MM.1S (cell line): ENCODE measurements at places on chromosomes 3 and 15.

GRCh38 chr3:132432639-132433038, 15.3 kb downstream of the DNAJC13 start:
- no peaks in the 10 kb centered on the region for H3K36me3 ChIP-seq
- no peak overlapping the region for H3K27ac ChIP-seq
- H3K4me1 ChIP-seq: no peaks in the 10 kb centered on the region
- no peak for DNase-seq

DNA sequence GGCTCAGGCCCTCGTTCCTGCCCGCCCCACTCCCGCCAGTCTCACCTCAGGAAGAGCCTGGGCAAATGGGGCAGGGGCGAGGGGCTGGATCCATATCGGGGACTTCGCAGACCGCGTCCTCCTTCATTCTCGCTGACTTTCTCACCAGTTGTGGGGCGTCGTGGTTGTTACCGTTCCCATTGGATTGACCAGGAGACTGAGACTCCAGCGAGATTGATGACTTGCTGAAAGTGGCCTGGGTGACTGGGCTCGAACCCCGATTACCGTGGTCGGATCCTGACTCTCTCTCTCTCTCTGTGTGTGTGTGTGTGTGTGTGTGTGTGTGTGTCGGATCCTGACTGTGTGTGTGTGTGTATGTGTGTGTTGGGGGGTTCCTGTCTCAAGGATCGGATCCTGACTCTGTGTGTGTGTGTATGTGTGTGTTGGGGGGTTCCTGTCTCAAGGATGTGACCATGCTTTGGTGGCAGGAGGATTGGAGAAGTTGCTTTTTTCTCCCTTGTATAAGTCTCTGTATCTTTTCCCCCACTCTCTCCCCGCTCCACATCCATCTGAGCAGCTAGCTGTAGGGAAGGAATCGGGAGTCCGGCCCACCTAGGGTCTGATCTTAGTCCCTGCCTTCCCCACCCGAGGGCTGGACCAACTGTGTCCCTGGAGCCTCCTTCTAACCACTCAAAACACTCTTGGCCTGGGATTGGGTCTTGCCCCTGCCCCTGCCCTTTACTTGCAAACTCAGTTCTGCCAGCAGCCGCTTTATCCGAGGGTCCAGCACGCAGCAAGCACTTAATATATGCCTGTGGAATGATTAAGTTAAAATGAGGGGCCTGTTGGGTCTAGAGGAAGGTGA, 603 bp downstream of the PLEKHO2 start:
- peaks cover 15% of the 10 kb centered on the region for H3K4me1 ChIP-seq
- DNase-seq: peak; percentile 16
- peak overlapping the region; percentile 96 for H3K4me3 ChIP-seq
- H3K36me3 ChIP-seq: no peaks in the 10 kb centered on the region

DNA sequence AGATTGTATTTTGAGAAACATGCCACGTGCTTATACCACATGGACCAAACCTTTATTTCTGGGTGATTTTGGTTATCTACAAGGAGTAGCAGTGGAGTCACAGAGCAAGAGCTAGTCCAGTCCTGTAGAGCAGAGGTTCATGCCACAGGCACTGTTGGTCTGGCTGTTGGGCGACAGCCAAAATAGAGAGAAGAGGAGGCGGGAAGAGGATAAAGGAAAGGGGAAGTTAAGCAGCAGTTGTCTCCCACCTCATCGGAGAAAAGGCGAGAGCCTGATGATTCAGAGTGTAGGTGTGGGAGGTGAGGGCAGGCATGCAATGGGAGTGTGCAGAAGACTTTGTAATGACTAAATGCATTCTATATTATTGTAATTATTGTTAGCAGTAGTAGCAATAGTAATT, 237.5 kb upstream of the ROPN1 start:
- H3K36me3 ChIP-seq: no peaks in the 10 kb centered on the region
- no peak overlapping the region for H3K4me3 ChIP-seq
- H3K4me1 ChIP-seq: no peaks in the 10 kb centered on the region
- no peak for DNase-seq

- no peak overlapping the region for H3K4me3 ChIP-seq
- no peaks in the 10 kb centered on the region for H3K36me3 ChIP-seq
- no peak overlapping the region for H3K27ac ChIP-seq
- H3K27me3 ChIP-seq: no peaks in the 10 kb centered on the region
- DNase-seq: no peak
These were observed 463.1 kb upstream of the NECTIN3 start for GRCh38 chr3:110608566-110608965.

DNA sequence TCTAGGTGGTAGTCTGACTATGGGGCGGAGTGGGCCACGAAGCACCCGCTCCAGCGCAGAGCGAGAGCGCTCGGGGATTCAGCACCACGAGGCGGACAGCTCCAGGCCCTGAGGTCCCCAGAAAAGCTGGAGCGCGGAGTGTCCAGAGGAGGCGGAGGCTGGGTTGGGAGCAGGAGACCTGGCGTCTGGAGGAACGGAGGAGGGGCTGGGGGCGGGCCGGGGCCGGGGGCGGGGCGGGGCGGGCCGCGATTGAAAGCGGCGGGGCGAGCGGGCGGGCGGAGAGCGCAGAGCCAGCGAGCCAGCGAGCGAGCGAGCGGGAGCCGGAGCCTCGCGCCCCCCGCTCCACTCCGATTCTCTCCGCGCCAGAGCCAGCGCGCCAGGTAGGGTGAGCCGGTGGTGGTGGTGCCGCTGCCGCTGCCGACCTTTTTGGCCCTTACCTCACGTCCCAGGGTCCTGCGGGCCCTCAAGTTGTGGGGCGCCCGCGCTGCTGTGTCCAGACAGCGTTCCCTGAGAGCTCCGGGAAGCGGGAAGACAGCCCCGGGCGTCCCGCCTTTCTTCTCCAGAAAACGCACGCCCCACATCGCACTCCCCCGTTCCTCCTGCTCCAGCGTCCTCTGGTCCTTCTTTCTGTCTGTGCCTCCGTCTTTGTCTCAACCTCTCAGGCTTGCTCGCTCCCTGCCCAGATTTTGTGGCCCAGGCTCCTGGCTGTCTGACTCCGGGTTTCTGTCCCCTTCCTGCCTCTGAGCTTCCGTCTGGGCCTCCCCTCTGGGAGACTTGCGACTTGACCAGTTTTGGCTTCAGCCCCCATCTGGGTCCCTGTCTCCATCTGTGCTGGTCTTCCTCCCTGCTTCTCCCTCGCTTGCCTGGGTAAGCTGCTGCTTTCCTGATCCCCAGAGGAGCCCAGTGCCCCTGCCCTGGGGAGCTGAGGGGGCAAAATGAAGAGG, at the start of gene GRM2:
Gene GRM2 (plus strand): TSS at position 281 of the 944 bp plus-strand sequence. CDS start 1,916 bp downstream, outside the sequence.
- H3K36me3 ChIP-seq: no peaks in the 10 kb centered on the region
- no peaks in the 10 kb centered on the region for H3K27me3 ChIP-seq
- H3K4me3 ChIP-seq: no peak within 1 kb of the TSS
- no peak for DNase-seq

DNA sequence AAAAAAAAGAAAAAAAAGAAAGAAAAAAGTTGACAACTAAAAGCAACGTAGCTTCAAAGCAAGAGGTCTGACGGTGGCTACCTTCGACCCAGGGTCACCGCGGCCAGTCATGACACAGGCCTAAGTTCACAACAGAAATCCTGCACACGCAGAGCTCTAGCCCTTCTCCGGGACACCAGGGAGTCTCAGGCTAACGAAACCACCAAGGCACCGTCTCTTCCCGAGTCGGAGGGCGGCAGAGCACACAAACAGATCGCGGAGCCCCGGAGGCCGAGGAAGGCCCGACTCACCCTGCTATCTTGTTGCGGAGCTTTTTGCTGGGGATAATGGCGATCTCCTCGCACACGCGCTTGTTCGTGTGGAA, 584 bp downstream of the RPS17 start:
- peaks cover 19% of the 10 kb centered on the region for H3K36me3 ChIP-seq
- no peak for DNase-seq
- H3K27me3 ChIP-seq: no peaks in the 10 kb centered on the region
- peaks cover 17% of the 10 kb centered on the region for H3K4me1 ChIP-seq
- H3K4me3 ChIP-seq: peak overlapping the region; percentile 91
